ENCODE measurements at places on chromosomes 5 and 9. TPM values are rescaled to one million over a fixed set of nuclear protein-coding genes. Genes with fewer than 3 reads are reported as not detected.

DNA sequence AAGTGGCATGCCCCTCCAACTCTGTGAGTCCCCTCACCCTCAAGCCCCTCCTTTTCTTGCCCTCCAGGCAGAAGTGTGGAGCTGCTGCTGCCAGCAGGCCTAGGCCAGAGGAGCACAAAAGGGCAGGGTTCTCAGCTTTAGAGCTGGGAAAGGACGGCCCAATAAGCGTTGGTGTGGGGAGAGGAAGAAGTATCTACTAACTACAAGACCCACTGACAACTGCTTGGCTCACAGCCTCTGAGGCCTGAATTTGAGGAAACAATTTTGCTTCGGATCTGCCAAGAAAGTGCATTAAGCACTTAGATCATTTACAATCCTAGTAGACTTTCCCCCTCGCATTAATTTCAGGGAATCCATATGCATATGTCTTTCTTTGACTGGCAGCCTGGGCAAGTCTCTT, 179.4 kb downstream of the SNX18 start:
- H3K27ac ChIP-seq, result peak overlapping the region; percentile 66
- H3K4me3 ChIP-seq, result no peak overlapping the region
- H3K36me3 ChIP-seq, result no peaks in the 10 kb centered on the region
- H3K4me1 ChIP-seq, result no peaks in the 10 kb centered on the region
- no peak for DNase-seq

PCDHA12 gene
- 1.9 TPM for total RNA-seq

GRCh38 chr9:109346904-109347303, 26.0 kb upstream of the EPB41L4B start:
- H3K4me3 ChIP-seq, result no peak overlapping the region
- no peak overlapping the region for H3K27ac ChIP-seq
- no peaks in the 10 kb centered on the region for H3K27me3 ChIP-seq

- H3K4me3 ChIP-seq, result no peak overlapping the region
These were observed 61.1 kb downstream of the LMNB1 start for GRCh38 chr5:126837906-126838539.

DNA sequence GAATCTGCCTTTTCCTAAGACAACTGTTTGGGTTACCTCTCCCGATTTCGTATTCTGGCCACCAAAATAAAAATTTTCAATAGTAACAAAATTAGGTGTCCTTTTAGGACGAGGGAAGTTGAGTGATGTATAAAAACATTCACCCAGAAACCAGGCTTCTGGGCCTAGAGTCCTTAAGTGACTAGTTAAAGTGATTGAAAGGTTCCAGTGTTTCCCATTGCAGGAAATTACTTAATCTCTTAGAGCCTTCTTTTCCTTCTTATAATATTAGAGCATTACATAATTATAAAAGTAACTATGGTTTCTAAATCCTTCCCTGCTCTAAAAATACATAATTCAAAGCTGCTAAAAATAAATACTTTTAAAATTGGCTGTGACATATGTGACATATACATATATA, 7.3 kb downstream of the MCIDAS start:
- H3K36me3 ChIP-seq, result no peaks in the 10 kb centered on the region
- H3K27ac ChIP-seq, result no peak overlapping the region
- H3K4me1 ChIP-seq, result peaks cover 4% of the 10 kb centered on the region
- no peak for DNase-seq
- H3K27me3 ChIP-seq, result peaks cover 51% of the 10 kb centered on the region
- H3K4me3 ChIP-seq, result no peak overlapping the region

Measured in adrenal gland (tissue), 19 donors.